ENCODE measurements at places on chromosomes 11 and 22. TPM values are rescaled to one million over a fixed set of nuclear protein-coding genes. Genes with fewer than 3 reads are reported as not detected.

The FIBIN gene
- total RNA-seq = not detected

The C11orf87 gene
- total RNA-seq = not detected

GRCh38 chr22:39220890-39221850, 23.6 kb downstream of the PDGFB start:
- H3K4me3 ChIP-seq = no peak overlapping the region
- no peaks in the 10 kb centered on the region for H3K4me1 ChIP-seq
- no peaks in the 10 kb centered on the region for H3K36me3 ChIP-seq
- H3K27me3 ChIP-seq = no peaks in the 10 kb centered on the region
- peak; percentile 1 for DNase-seq

- H3K4me3 ChIP-seq = no peak overlapping the region
- H3K36me3 ChIP-seq = no peaks in the 10 kb centered on the region
- no peak for DNase-seq
Observed at GRCh38 chr22:34427436-34427835, 507.2 kb upstream of the LARGE1 start.

Data from B cell (primary cell).